ENCODE measurements at places on chromosomes 5 and 9. TPM values are rescaled to one million over a fixed set of nuclear protein-coding genes. Genes with fewer than 3 reads are reported as not detected.

Gene FOXE1
- polyA plus RNA-seq: not detected

Gene PCDHGA10
- 1.6 TPM for polyA plus RNA-seq

Gene DMRT3
- polyA plus RNA-seq: not detected

Gene TSC1
- 15.7 TPM for polyA plus RNA-seq

Gene VCAN
- polyA plus RNA-seq: 22.1 TPM

Gene MYMK
- polyA plus RNA-seq: not detected

Gene TAF11L10
- polyA plus RNA-seq: not detected

Gene WDR36
- polyA plus RNA-seq: 4.5 TPM

Gene FOXD4L5
- polyA plus RNA-seq: not detected

Gene POC5
- polyA plus RNA-seq: 4.0 TPM

Gene MPDZ
- 29.1 TPM for polyA plus RNA-seq

Gene PSAT1
- polyA plus RNA-seq: 1.9 TPM

Gene NFIL3
- 43.7 TPM for polyA plus RNA-seq

Gene SYNPO
- polyA plus RNA-seq: 625 TPM

Gene FAM200C
- polyA plus RNA-seq: 3.4 TPM

Gene SLC46A2
- polyA plus RNA-seq: 0.02 TPM

Gene ECM2
- polyA plus RNA-seq: 10.8 TPM

Gene SLC34A3
- not detected for polyA plus RNA-seq

Gene KCTD16
- polyA plus RNA-seq: 0.07 TPM

Gene NPR3
- 12.6 TPM for polyA plus RNA-seq

Gene SPIN1
- polyA plus RNA-seq: 26.3 TPM

Gene TSSK1B
- polyA plus RNA-seq: 0.07 TPM

Gene CDX1
- polyA plus RNA-seq: 0.09 TPM

Gene LPAR1
- polyA plus RNA-seq: 14.2 TPM

Gene KLF9
- polyA plus RNA-seq: 39.5 TPM

Gene GABRP
- polyA plus RNA-seq: 0.11 TPM

Gene TRAF2
- 6.7 TPM for polyA plus RNA-seq

Gene NIPSNAP3A
- polyA plus RNA-seq: 25.5 TPM

Gene CEP72
- polyA plus RNA-seq: 1.1 TPM

Gene TAF11L4
- polyA plus RNA-seq: not detected

Gene FABP6
- 0.68 TPM for polyA plus RNA-seq

Gene FOXI1
- polyA plus RNA-seq: not detected

Gene PIK3R1
- polyA plus RNA-seq: 29.7 TPM

Gene FAM169A
- polyA plus RNA-seq: 1.9 TPM

Gene LYSMD3
- polyA plus RNA-seq: 10.6 TPM

Gene PCDHGB1
- polyA plus RNA-seq: 1.3 TPM

Gene ARL10
- polyA plus RNA-seq: 5.6 TPM

Gene TICAM2
- polyA plus RNA-seq: 1.5 TPM

Gene MEGF10
- 0.25 TPM for polyA plus RNA-seq

Gene SLC6A18
- not detected for polyA plus RNA-seq

Gene C6
- polyA plus RNA-seq: 71.2 TPM

Gene GRIA1
- 0.20 TPM for polyA plus RNA-seq

Gene PLEKHG4B
- under 0.01 TPM for polyA plus RNA-seq

Gene LHX6
- polyA plus RNA-seq: 2.9 TPM

Gene CYSRT1
- polyA plus RNA-seq: 0.32 TPM

Gene TMC1
- 0.05 TPM for polyA plus RNA-seq

Gene IRX4
- not detected for polyA plus RNA-seq

Gene ESM1
- polyA plus RNA-seq: 0.43 TPM

Gene DRD1
- not detected for polyA plus RNA-seq

Gene GPR21
- polyA plus RNA-seq: 0.36 TPM

Gene SPINK13
- 0.72 TPM for polyA plus RNA-seq

Gene WNK2
- 167 TPM for polyA plus RNA-seq

Gene ABLIM3
- polyA plus RNA-seq: 81.3 TPM

Gene TRMT10B
- 3.3 TPM for polyA plus RNA-seq

Gene EGFLAM
- 3.9 TPM for polyA plus RNA-seq

Gene ADAM19
- 10.5 TPM for polyA plus RNA-seq

Gene SCGB3A2
- 0.34 TPM for polyA plus RNA-seq

Gene FRMPD1
- 0.59 TPM for polyA plus RNA-seq

Gene ZNF462
- 5.2 TPM for polyA plus RNA-seq

Gene LHX3
- not detected for polyA plus RNA-seq

All from right cardiac atrium (tissue), 5 donors.